ENCODE measurements at places on chromosomes 16 and 17. TPM values are rescaled to one million over a fixed set of nuclear protein-coding genes. Genes with fewer than 3 reads are reported as not detected.
A peak's percentile ranks its signal among the peaks of the same experiment; 100 is the strongest.

DNA sequence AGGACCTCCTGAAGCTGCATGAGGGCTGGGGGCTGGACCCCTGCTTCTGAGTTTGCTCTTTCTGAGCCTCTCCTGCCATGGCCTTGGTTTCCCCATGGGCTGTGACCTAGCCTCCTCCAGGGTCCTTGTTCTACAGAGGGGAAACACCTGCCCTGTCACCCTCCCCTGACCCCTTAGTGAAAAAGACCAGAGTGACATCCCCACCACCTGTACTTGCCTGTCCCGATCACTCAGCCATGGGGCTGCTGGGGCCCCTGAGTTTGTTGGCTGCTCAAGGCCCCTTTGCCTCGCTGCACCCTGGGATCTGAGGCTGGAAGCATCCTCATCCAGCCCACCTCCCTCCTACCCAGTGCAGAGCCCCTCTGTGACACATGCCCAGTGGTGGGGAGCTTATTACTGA lies 800 bp downstream of the NOD2 start:
- no peak for DNase-seq

The ZFPM1 gene
- total RNA-seq, result 13.7 TPM

DNA sequence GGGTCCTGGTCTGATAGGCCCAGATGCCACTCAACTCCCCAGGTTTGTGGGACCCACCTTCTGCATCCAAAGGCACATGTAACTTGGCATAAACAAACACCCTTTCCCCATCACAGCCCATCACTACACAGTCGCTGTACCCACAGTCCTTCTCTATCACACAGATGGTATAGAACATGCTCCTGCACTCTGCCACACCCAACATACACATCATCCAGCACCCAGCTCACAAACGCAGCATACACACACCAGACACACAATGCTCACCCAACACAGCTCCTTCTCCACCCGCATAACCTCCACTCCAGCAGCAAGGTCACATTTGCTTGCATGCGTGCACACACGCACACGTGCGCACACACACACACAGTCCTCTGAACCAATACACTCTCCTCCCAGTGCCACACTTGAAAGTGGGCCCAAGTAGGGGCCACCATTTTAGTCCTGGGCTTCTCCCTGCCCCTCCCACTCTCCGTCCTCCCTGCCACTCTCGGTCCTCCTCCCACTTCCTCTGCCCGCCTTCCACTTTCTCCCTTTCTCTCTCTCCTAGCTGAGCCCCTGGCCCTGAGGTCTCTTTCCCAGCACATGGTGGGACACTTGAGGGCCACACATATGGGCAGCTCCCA lies 8.5 kb upstream of the TMEM92 start:
- no peak for DNase-seq

GRCh38 chr16:89921702-89922476 lies 1.3 kb upstream of the TUBB3 start:
- DNase-seq, result peak; percentile 85

The SPNS2 gene
- total RNA-seq, result 30.0 TPM

All from ureter (tissue), 1 donor.